A549 treated with CORT108297 at 1 μM for 4 hours (cell line): ENCODE measurements at places on chromosomes 16 and 17. TPM values are rescaled to one million over a fixed set of nuclear protein-coding genes. Genes with fewer than 3 reads are reported as not detected.

Gene CD300A
- total RNA-seq = 0.07 to 0.12 TPM (median 0.07 TPM) in 3 of 5 replicates, not detected in the others

Gene RGS11
- 3.5 to 5.6 TPM (median 5.3 TPM) in 5 replicates for total RNA-seq

Gene MPV17L
- 3.9 to 4.6 TPM (median 4.3 TPM) in 5 replicates for total RNA-seq

Gene CACNG4
- 8.8 to 13.9 TPM (median 11.8 TPM) in 5 replicates for total RNA-seq

Gene IL21R
- 0.03 TPM in 1 of 5 replicates, not detected in the others for total RNA-seq

Gene KCNH6
- total RNA-seq = not detected in 5 replicates

Gene SOST
- total RNA-seq = 0.04 to 0.07 TPM in 2 of 5 replicates, not detected in the others

Gene C16orf86
- 0.16 to 0.19 TPM (median 0.18 TPM) in 3 of 5 replicates, not detected in the others for total RNA-seq

Gene CD300E
- total RNA-seq = 0.02 TPM in 1 of 5 replicates, not detected in the others
